ENCODE measurements at places on chromosomes 2 and 18.

DNA sequence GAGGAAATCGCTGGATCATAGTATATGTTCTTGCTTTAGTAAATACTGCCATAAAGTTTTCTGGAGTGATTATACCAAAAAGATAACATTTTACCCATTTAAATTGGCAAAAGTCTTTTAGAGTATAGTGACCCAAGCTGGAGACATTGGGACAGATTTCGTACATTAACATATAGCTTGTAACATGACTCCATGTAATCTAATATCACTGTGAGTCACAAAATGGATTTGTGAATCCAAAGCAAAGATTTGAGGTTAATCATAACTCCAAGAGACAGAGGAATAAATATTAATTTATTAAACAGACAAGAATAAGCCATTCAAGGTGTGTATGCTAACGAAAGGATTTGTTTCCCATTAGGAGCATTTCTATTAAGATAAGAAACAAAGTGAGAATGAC lies 45.0 kb upstream of the RMP24 start:
- DNase-seq, result no peak

DNA sequence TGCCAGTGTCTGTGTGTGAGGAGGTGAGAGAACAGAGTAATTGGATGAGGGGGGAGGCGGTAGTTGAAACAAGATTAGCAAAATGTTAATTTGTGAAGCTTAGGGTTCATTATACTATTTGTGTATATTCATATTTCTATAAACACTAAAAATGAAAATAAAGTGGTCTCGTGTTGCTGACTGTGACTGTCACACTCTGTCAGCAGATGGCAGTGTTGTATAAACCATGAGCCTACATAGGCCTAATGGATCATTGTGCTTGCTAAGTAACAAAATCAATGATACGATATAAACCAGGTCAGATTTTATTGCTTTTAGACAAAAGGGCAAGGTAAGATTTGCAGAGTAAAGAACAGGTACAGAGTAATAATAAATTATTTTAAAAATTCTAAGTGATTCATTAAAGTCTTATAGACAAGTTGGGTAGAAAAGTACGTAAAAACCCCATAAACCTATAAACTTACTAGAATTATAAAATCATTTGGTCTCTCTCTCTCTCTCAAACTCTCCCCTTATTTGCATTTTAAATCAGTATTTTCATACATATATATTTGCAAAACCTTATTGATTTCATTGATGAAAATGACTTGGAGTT lies 182.7 kb downstream of the RPIA start:
- DNase-seq, result no peak

GRCh38 chr2:88481691-88482336 lies 29.3 kb upstream of the FOXI3 start:
- peak; percentile 13 for DNase-seq

DNA sequence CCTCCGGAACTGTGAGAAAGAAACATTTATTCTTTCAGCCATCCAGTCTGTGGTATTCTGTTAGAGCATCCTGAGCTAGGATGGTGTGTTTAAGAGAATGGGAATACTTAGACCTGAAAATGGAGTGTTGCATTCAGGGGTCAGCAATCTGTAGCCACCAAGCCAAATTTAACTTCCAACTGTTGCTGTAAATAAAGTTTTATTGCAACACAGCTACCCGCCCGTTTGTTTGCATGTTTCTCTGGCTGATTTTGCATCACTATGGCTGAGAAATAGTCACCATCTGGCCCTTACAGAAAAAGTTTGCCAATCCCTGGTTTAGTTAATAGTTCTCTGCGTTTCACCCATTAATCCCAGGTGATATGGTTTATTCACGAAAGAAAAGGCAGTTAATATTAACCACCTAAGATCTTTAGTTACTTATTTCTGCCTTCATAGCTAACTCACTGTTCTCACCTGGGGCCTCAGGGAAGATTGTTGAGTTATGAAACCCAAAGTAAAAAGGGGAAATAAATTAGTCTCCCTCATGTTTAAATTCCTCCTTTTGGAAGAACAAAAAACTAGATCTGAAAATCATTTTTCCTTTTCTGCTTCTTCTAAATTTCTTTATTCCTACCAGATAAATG lies 9.5 kb upstream of the CYS1 start:
- DNase-seq, result no peak

GRCh38 chr2:42072349-42073118 lies 24.7 kb downstream of the PKDCC start:
- no peak for DNase-seq

- no peak for DNase-seq
Observed at GRCh38 chr2:237300739-237301138, 113.2 kb downstream of the COL6A3 start.

DNA sequence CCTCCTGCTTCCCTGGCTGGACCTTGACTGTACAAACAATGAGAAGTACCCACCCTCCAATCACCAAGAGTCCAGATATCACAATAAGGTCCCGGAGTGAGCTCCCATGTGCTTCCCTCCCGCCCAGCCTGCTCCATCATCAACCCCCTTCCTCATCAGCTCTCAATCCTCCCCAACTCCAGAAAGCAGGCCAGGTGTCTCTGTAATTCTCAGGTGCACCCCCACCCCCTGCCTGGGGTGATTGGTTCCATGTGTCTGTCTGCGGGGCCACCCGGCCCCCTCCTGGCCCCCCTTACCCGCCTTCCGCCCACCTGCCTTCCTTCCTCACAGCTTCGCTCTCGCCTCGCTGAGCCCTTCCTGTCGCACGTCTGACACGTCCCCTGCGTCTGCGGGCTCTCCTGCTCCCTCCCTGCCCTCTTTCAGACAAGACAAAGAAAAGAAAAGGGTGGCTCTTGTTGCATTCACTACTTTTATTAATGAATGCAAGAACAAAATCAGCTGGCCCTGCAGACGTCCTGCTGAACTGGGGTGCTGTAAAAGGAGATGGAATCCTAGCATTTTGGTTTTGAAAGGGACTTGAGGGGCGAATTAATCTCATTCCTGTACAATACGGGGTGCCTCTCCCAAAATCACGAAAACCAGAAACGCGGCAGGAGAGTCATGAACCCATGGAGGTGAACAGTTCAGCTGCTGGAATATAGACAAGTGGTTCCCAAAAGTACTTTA lies 26.5 kb upstream of the IGFBP2 start:
- DNase-seq, result no peak

DNA sequence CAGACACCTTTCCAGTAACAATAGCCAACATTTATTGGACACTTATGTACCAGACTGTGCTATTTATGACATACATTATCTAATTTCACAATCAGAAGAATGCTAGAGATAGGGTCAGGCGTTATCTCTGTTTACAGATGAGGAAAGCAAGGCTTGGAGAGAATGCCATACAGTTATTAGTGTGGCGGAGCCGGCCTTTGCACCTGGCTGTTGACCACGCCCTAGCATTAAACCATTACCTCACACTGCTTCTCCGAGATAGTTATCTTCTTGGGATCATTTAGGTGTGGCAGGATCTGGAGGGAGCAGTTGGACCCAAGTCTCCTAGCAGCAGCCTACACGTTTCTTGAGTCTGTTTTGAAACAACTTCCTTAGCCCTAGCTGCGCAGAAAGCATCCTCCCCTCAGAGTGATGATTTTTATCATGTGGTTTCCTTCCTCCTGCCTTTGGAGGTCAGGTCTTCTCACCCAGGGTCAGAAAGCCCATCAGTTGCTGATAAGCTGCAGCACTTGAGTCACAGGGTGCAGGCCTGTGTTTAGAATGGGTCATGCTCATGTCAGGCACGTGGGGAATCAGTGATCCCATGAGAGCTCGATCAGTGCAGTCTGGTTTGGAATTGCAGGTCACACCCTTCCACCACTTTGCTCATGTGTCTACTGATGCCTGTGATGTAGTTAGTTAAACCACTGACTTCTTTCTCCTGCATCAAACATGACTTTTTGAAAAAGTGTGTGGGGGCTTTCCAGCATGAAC lies 118.2 kb downstream of the SPTBN1 start:
- DNase-seq, result no peak

GRCh38 chr18:13159579-13159978 lies 59.0 kb upstream of the LDLRAD4 start:
- no peak for DNase-seq

GRCh38 chr2:12733846-12734245 lies 17.1 kb downstream of the TRIB2 start:
- no peak for DNase-seq

DNA sequence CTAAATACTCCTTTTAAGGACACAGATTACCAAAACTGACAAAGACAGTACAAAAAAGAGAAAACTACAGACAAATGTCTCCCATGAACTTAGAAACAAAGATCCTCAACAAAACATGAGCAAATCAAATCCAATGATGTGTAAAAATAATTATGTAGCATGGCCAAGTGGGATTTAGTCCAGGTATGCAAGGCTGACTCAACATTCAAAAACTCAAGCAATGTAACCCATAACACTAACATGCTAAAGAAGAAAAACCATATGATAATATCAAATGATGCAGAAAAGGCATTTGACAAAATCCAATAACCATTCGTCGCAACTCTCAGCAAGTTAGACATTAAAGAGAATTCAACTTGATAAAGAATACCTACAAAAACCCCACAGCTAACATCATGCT lies 239.0 kb upstream of the KLHL29 start:
- no peak for DNase-seq

DNA sequence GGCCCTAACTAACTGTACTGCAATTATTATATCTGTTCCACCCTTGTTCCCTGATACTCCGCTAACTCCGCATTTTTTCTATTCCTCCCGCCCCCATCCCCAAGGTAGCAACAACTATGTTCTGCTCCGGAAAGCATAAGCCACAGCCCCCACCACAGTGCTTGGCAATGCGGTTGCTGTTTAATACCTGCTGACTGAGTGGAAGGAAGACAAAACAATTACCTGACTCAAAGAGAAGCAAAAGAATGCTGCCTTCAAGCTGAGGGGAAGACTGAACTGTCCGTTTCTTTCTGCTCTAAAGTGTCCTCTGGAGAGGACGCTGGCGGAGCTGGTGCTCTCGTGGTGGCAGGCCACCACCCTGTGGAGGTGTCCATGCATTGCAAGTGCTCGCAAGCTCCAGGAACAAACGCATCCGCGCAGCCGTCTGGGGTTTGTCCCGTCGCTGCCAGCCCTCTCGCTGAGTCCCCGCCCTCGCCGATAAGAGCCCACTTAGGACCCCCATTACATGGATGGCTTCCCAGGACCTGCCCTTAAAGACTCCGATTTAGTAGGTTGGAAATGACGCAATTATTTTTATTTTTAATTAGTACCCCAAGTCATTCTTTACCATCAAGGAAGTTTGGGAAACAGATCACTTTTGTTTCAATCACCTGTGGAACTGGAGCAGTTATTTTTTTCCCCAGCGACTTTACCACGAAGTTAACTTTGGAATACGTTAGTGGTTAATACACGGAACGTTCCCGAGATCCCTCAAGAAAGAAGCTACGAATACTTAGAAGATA lies 1.6 kb upstream of the MYL12A start:
- DNase-seq, result no peak

DNA sequence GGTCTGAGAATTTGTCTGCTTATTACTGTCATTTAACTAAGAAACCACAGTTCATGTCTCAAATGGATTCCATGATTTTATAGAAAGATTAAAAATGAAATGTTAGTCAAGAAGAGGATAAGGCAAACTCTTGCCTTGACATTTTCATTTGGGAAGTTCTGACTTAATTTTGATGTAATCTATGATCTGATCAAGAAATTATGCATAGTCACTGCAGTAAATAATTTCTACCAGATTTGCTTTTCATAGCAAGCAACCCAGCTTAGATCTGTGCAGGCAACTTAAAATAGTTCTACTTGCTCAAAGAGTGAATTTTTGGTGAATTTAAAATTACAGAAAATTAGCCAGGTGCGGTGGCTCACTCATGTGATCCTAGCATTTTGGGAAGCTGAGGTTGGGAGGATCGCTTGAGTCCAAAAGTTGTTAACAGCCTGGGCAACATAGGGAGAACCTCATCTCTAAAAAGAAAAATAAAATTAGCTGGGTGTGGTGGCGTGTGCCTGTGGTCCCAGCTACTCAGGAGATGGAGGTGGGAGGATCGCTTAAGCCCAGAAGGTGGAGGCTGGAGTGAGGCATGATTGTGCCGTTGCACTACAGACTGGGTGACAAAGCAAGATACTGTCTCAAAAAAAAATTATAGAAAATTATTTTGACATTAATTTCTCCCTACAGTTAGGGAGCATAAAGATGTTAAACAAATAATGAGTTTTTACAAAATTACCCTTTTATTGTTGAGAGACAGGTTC lies 158.7 kb upstream of the MYO3B start:
- DNase-seq, result no peak

DNA sequence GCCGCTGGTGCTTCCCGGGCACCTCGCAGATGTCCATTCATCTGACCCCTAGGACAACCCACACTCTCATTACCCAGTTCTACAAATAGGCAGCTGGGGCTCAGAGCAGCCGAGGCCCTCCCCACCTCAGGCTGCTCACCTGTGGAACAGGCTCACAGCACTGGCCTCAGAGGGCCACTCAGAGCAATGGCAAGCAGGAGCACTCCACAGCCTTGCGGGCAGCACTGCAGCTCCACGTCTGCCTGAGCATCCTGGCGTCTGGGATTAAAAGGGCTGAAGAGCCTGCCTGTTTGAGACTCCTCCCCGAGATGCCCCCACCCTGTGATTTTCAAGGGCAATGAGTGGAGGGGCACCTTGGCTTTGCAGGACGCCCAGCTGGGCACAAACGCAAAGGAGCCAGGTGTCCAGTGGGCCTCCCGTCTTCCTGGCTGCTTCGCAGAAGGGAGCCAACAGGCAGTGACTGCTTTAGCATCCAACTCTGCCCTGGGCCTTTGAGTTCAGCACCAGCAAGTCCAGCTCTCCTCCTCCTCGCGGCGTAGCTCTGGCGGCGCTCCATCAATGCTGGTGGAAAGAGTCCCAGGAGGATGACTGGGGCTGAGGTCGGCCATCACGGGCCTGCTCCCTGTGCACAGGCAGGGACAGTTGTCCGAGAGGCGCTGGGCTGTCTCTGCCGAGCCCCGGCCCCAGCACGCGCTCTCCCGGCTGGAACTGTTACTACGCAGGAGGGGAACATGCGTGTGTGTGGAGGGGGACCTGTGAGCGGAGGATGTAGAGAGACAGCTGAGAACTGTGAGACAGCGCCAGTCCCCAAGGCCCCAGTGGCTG lies 297.2 kb downstream of the NDUFA10 start:
- no peak for DNase-seq

- no peak for DNase-seq
Observed at GRCh38 chr2:5590886-5591285, 101.3 kb upstream of the SOX11 start.

DNA sequence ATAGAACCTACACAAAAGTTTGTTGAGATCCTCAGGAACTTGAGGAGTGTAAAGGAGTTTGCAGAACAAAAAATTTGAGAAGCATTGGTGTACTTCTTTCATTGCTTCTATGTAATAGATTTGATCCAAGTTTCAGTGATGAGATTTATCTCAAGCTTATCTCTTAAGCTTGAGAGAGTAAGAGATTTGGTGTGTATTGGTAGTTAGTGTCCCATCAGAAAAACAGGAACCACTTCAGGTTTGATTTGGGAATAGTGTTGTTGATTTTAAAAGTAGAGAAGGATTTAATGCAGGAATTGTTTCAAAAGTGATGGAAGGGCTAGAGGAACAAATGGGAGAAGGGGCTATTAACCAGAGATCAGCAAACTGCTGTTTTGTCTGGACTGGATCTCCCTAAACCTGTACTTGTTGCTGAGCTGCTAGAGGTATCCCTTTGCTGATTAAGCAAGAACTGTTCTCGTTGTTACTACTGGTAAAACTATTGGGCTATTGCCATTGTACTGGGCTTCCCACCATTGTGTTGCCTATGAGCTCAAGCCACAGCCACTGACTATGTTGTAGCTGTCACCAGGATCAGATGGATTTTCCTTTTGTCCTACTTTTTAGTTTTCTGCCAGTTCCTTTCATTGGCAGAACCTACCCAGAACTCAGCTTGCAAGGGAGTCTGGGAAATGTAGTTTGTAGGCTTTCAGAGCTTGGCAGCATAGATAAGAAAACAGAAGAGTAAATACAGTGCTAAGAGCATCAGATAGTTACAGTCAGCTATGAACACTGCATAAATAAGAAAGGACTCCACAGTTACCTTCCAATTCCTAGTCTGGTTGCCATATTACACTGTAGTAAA lies 39.3 kb downstream of the RAB10 start:
- no peak for DNase-seq
